Large intestine (tissue), 12 donors: ENCODE measurements at places on chromosomes 4 and X. TPM values are rescaled to one million over a fixed set of nuclear protein-coding genes. Genes with fewer than 3 reads are reported as not detected.
A peak's percentile ranks its signal among the peaks of the same experiment; 100 is the strongest.

DNA sequence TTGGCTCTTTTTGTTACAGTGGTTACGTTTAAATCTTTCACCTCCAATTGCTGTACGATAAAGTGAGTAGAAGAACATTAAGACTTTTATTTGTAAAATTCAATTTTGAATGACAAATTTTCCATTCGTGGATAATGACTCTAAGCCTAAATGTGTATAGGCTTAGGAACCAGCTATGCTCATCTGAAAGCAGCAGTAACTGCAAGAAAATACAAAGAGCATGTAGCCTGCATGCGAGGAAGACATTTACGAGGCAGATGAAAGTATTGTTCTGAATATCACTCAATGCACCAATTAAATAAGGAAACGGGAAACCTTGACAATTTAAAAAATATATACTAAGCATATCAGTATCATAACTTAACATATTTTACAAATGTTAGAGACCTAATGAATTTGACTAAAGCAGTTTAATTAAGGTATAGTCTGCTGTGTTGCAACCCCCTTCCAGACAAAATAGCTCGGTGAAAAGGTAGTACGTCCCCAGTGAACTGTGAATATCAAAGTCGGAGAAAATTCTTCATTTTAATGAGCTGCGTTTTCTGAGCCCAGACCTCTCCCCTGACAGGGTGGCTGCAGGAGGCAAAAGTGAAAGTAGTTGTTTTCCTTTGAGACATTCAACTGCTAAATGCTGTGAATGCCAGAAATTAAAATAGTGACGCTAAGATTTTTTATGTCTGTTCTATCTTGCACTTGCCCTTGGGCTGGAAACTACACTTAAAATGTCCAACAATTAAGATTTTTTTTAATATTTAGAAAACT, 1236.5 kb upstream of the TENM3 start:
- H3K27me3 ChIP-seq, result no peaks in the 10 kb centered on the region
- no peak for DNase-seq
- no peaks in the 10 kb centered on the region for H3K36me3 ChIP-seq
- no peak overlapping the region for H3K27ac ChIP-seq
- H3K4me1 ChIP-seq, result no peaks in the 10 kb centered on the region

- H3K27ac ChIP-seq, result no peak overlapping the region
- H3K4me1 ChIP-seq, result no peaks in the 10 kb centered on the region
- H3K4me3 ChIP-seq, result no peak overlapping the region
- no peaks in the 10 kb centered on the region for H3K27me3 ChIP-seq
These were observed 171.1 kb upstream of the CXCL13 start for GRCh38 chr4:77434299-77435092.

- DNase-seq, result no peak
- H3K27ac ChIP-seq, result no peak overlapping the region
- no peak overlapping the region for H3K4me3 ChIP-seq
- H3K27me3 ChIP-seq, result no peaks in the 10 kb centered on the region
These were observed 63.1 kb upstream of the FREM3 start for GRCh38 chr4:143763587-143763986.

GRCh38 chr4:119025420-119025819, 110.2 kb upstream of the MYOZ2 start:
- peaks cover 10% of the 10 kb centered on the region for H3K4me1 ChIP-seq
- H3K27ac ChIP-seq, result peak overlapping the region; percentile 71
- H3K4me3 ChIP-seq, result no peak overlapping the region
- peaks cover 3% of the 10 kb centered on the region for H3K36me3 ChIP-seq

DRP2 gene
- polyA plus RNA-seq, result 2.1 TPM

DNA sequence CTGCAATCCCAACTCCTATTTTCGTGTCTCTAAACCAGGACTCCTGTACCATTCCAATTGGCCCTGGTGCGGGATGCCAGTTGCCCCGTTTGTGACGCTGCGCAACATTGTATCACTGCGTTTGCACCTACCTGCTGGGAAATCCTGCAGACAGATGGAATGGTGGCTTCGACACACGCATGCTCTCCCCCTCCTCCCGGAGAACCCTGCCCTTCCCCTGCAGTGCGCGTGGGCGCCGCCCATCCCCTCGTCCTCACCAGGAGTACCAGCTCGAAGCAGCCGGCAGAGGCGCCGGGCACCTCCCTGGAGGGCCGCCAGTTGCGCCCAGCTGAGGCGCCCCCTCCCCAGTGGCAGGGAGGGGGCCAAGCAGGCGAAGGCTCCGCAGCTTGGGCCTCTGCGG, 1.4 kb downstream of the DGKK start:
- no peak for DNase-seq
- peaks cover 68% of the 10 kb centered on the region for H3K27me3 ChIP-seq
- no peak overlapping the region for H3K27ac ChIP-seq
- no peaks in the 10 kb centered on the region for H3K4me1 ChIP-seq

STAP1 gene
- 0.52 TPM for polyA plus RNA-seq

DNA sequence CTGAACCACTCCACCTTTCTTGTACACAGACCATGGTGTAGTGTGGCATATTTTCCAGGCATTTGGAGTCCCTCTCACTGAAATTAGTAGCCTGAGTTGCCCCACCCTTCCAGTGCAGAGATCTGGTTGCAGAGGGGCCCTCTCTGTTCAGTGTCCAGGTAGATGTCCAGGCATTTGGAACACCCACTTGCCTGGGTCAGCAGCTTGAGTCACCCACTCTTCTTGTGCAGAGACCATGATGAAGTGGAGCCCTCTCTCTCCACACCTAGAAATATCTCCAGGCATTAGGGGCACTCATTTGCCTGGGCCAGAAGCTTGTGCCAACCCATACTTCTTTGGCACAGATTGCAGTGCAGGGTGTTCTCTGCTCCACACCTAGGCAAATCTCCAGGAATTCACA, 2733.3 kb downstream of the PCDH7 start:
- DNase-seq, result no peak
- H3K4me1 ChIP-seq, result no peaks in the 10 kb centered on the region
- H3K36me3 ChIP-seq, result no peaks in the 10 kb centered on the region
- no peaks in the 10 kb centered on the region for H3K27me3 ChIP-seq
- H3K27ac ChIP-seq, result no peak overlapping the region
- no peak overlapping the region for H3K4me3 ChIP-seq

- no peak overlapping the region for H3K4me3 ChIP-seq
- no peaks in the 10 kb centered on the region for H3K4me1 ChIP-seq
- H3K27me3 ChIP-seq, result no peaks in the 10 kb centered on the region
- peaks cover 4% of the 10 kb centered on the region for H3K36me3 ChIP-seq
- no peak for DNase-seq
These were observed 122.8 kb downstream of the DIPK2B start for GRCh38 chrX:45077748-45078424.

- no peaks in the 10 kb centered on the region for H3K36me3 ChIP-seq
- no peaks in the 10 kb centered on the region for H3K27me3 ChIP-seq
- no peak for DNase-seq
- H3K4me1 ChIP-seq, result no peaks in the 10 kb centered on the region
- no peak overlapping the region for H3K27ac ChIP-seq
These were observed 154.2 kb upstream of the TBL1X start for GRCh38 chrX:9310616-9311015.

LNX1 gene
- polyA plus RNA-seq, result 10.8 TPM

DNA sequence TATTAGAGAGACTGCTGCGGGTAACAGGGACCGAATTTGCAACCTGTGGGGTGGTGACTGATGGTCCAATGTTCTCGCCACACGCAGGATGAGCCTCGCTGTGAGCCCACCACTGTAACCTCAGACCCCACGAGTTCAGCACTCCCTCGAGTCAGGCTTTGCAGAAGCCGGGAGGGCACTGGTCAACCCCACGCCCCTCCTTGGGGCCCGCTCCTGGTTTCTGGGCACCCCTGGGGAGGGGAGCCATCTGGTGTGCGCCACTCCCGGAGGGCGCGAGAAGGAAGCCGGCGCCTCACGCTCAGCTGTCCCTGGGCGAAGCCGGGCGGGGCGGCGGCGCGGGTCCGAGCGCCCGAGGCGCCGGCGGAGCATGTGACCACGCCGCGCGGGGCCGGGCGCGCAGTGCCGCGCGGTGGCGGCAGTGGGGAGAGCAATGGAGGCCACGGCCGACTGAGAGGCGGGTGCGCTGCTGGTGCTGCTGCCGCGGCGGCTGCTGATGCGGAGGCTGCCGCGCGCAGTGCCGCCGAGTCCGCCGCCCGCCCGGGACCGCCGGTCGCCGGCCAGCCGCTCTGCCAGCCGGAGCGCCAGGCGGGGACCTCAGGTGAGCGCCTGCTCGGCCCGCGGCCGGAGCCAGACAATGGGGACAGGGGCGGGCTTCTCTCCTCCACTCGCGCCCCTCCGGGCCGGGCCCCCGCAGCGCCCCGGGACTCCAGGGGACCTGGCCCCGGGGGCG, 100.1 kb downstream of the CEP135 start:
- H3K36me3 ChIP-seq, result no peaks in the 10 kb centered on the region
- DNase-seq, result peak; percentile 76
- H3K4me3 ChIP-seq, result peak overlapping the region; percentile 94
- no peaks in the 10 kb centered on the region for H3K27me3 ChIP-seq
- peak overlapping the region; percentile 82 for H3K27ac ChIP-seq

GRCh38 chr4:8745826-8746225, 125.8 kb downstream of the HMX1 start:
- no peak for DNase-seq
- no peaks in the 10 kb centered on the region for H3K27me3 ChIP-seq
- H3K4me3 ChIP-seq, result no peak overlapping the region
- H3K36me3 ChIP-seq, result no peaks in the 10 kb centered on the region

GRCh38 chr4:113300471-113300928, 251.0 kb downstream of the ANK2 start:
- H3K36me3 ChIP-seq, result peaks cover 4% of the 10 kb centered on the region
- no peaks in the 10 kb centered on the region for H3K27me3 ChIP-seq
- DNase-seq, result peak; percentile 37
- H3K4me1 ChIP-seq, result no peaks in the 10 kb centered on the region

NPY1R gene
- 4.4 TPM for polyA plus RNA-seq

DNA sequence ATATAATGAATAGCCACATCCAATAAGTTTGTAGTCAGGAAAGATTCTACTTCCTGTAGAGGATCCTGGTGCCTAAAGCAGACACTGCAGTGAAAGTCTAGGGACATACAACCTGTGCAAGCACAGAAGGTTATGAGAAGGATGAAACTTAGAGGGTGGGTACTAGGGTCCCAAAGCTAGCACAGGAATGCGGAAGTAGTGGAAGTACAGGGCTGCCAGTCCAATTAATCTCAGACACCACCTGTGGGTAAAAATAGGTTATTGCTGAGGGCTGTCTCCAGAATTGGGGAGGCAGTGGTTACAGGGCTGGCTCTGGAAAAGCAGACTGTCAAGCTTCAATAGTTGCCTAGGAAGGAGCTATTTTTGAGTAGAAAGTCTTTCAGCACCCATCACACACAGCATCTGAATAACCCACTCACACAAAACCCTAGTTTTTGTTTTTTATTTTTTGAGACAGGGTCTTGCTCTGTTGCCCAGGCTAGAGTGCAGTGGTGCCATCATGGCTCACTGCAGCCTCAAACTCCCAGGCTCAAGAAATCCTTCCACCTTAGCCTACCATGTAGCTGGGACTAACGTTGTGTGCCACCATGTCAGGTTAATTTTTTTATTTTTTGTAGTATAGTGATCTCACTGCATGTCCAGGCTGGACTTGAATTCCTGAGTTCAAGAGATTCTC, 50.8 kb upstream of the ELF2 start:
- no peaks in the 10 kb centered on the region for H3K36me3 ChIP-seq
- H3K4me1 ChIP-seq, result no peaks in the 10 kb centered on the region
- H3K27ac ChIP-seq, result no peak overlapping the region
- H3K27me3 ChIP-seq, result no peaks in the 10 kb centered on the region
- DNase-seq, result no peak

TMEM35A gene
- 7.5 TPM for polyA plus RNA-seq

GRCh38 chr4:140308366-140309123, 64.9 kb upstream of the SCOC start:
- no peak overlapping the region for H3K4me3 ChIP-seq
- no peaks in the 10 kb centered on the region for H3K27me3 ChIP-seq
- H3K27ac ChIP-seq, result peak overlapping the region; percentile 12
- no peaks in the 10 kb centered on the region for H3K4me1 ChIP-seq

DNA sequence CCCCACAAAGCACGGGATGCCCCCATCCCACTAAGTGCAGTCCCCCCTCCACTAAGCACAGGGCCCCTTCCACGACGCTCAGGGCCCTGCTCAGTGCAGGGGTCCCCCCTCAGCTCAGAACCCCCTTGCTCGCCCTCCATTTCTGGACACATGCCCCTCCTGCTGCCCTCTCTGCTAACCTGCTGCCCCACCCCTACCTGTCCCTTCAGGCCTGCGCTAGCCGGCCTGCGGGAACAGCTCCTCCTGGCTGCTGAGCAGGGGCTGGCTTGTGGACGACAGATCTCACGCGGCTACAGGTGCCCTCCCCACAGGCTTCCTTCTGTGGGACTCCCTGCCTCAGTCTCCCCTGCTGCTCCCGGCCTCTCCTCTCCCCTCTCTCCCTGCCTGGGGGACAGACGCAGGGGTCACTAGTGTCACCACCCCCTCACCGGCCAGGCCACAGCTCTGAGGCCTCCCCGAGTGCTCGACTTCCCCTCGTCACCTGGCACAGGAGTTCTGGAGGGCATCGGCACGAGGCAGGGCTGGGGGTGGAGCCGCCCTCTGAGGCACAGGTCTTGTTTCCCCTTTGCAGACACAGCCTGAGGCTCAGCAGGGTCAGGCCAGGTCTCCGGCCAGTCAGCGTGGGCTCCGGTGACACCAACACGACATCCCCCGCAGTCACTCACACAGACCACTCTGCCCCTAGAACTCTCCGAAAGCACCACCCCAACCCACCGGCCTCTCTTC, 21.6 kb downstream of the GAK start:
- peaks cover 47% of the 10 kb centered on the region for H3K36me3 ChIP-seq
- H3K4me1 ChIP-seq, result no peaks in the 10 kb centered on the region
- H3K27ac ChIP-seq, result no peak overlapping the region
- no peak for DNase-seq
- no peaks in the 10 kb centered on the region for H3K27me3 ChIP-seq

DNA sequence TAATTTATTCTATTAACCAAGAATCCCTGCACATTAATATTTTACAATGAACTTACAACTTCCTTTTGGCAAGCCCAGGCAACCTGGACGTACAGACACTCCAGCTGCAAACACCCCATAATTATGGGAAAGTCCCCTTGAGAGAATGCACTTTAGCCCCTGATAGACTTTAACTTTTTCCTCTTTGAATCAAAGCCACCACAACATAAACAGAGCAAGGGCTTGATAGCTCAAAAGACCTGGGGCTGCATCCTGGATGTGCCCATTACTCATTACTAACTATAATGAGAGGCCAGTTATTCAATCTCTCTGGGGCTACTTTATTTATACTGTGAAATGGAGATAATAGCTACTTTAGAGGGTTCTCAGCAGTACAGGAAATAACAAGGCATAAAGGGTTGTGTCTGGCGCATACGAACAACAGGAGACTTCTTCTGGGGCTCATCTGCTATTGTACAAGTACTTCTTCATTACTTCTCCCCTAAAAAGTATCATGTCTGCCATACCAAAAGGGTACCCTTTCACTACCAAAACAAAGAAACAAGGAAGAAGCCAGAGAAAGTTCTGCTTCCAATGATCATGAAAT, 54.9 kb downstream of the CASK start:
- DNase-seq, result peak; percentile 65
- peaks cover 30% of the 10 kb centered on the region for H3K4me1 ChIP-seq
- no peaks in the 10 kb centered on the region for H3K36me3 ChIP-seq
- H3K4me3 ChIP-seq, result no peak overlapping the region
- H3K27me3 ChIP-seq, result no peaks in the 10 kb centered on the region
- H3K27ac ChIP-seq, result peak overlapping the region; percentile 77

GRCh38 chrX:69896046-69896445, 153.7 kb downstream of the AWAT2 start:
- no peaks in the 10 kb centered on the region for H3K27me3 ChIP-seq
- DNase-seq, result no peak
- H3K27ac ChIP-seq, result no peak overlapping the region
- no peaks in the 10 kb centered on the region for H3K36me3 ChIP-seq
- no peaks in the 10 kb centered on the region for H3K4me1 ChIP-seq

GRCh38 chr4:12583275-12583674, 900.9 kb downstream of the RAB28 start:
- H3K27ac ChIP-seq, result no peak overlapping the region
- no peak overlapping the region for H3K4me3 ChIP-seq
- DNase-seq, result no peak
- no peaks in the 10 kb centered on the region for H3K27me3 ChIP-seq
- no peaks in the 10 kb centered on the region for H3K36me3 ChIP-seq
